Left ventricle myocardium inferior (tissue), 1 donor: ENCODE measurements at places on chromosomes 12 and 14. TPM values are rescaled to one million over a fixed set of nuclear protein-coding genes. Genes with fewer than 3 reads are reported as not detected.

The IL26 gene
- total RNA-seq = not detected

The PGF gene
- total RNA-seq = 4.2 TPM

The CACNB3 gene
- total RNA-seq = 4.8 TPM

The KERA gene
- total RNA-seq = not detected

The PTPRB gene
- 38.7 TPM for total RNA-seq

The TAS2R46 gene
- 0.30 TPM for total RNA-seq

The KRT78 gene
- not detected for total RNA-seq
